ENCODE measurements at places on chromosomes 11 and 22. TPM values are rescaled to one million over a fixed set of nuclear protein-coding genes. Genes with fewer than 3 reads are reported as not detected.
A peak's percentile ranks its signal among the peaks of the same experiment; 100 is the strongest.

Gene AIFM3
- 1.6 TPM for total RNA-seq

Gene USP2
- 2.0 TPM for total RNA-seq

Gene OR8H2
- total RNA-seq: not detected

Gene GRAMD4
- total RNA-seq: 85.6 TPM

DNA sequence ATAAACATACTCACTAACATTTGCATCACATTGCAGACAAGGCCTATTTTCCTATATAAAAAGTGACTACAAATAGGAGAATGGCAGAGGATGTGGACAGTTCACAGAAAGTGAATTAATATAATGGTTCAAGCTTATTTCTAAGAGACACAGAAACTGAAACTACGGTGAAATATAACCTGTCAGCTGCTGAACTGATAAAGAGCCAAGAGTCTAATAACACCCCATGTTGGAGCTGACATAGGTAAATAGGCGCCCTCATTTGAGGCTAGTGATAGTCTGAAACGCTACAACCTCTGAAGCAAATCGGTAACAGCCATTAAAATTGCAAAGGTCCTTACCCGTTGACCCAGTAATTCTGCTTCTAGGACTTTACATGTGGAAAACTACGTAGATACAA lies 14.0 kb downstream of the AP1B1 start:
- H3K4me3 ChIP-seq: no peak overlapping the region
- no peaks in the 10 kb centered on the region for H3K36me3 ChIP-seq
- DNase-seq: no peak
- no peaks in the 10 kb centered on the region for H3K27me3 ChIP-seq

DNA sequence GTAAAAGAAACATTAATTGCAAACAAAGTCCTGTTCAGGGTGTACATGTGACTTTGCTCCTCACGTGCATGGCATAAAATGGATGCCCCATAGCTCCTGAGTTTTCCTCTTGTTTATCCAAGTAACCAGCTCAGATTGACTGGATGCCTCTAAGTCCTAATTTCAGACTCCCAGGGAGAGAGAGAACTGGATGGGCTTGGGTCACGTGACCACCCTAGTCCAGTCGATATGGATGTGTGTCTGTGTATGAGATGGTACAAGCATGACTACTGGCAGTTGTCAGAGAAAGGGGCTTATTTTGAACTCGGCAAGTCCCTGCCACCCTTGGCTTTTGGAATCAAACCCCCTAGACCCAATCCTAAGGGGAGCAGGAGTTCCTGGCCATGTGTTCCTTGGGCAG lies 35.4 kb upstream of the PLET1 start:
- H3K4me1 ChIP-seq: no peaks in the 10 kb centered on the region
- no peaks in the 10 kb centered on the region for H3K36me3 ChIP-seq
- H3K27ac ChIP-seq: no peak overlapping the region
- no peak for DNase-seq

- H3K36me3 ChIP-seq: no peaks in the 10 kb centered on the region
- H3K4me3 ChIP-seq: peak within 1 kb of the TSS; percentile 69
- no peaks in the 10 kb centered on the region for H3K4me1 ChIP-seq
- H3K27ac ChIP-seq: peak within 1 kb of the TSS; percentile 35
- no peak for DNase-seq
These were observed at the start of gene CHST1 for GRCh38 chr11:45665206-45665932. CHST1 (minus strand) TSS chr11:45665622; CDS start chr11:45650923, 14,699 bp downstream.

- no peaks in the 10 kb centered on the region for H3K27me3 ChIP-seq
- peak overlapping the region; percentile 94 for H3K27ac ChIP-seq
- H3K4me3 ChIP-seq: peak overlapping the region; percentile 90
- no peaks in the 10 kb centered on the region for H3K36me3 ChIP-seq
- peak; percentile 94 for DNase-seq
- peaks cover 41% of the 10 kb centered on the region for H3K4me1 ChIP-seq
These were observed 1.4 kb downstream of the PLXNB2 start for GRCh38 chr22:50305923-50306566.

- no peaks in the 10 kb centered on the region for H3K4me1 ChIP-seq
- no peak overlapping the region for H3K4me3 ChIP-seq
- no peaks in the 10 kb centered on the region for H3K36me3 ChIP-seq
- no peaks in the 10 kb centered on the region for H3K27me3 ChIP-seq
These were observed 37.2 kb downstream of the IGLL1 start for GRCh38 chr22:23542933-23543332.

DNA sequence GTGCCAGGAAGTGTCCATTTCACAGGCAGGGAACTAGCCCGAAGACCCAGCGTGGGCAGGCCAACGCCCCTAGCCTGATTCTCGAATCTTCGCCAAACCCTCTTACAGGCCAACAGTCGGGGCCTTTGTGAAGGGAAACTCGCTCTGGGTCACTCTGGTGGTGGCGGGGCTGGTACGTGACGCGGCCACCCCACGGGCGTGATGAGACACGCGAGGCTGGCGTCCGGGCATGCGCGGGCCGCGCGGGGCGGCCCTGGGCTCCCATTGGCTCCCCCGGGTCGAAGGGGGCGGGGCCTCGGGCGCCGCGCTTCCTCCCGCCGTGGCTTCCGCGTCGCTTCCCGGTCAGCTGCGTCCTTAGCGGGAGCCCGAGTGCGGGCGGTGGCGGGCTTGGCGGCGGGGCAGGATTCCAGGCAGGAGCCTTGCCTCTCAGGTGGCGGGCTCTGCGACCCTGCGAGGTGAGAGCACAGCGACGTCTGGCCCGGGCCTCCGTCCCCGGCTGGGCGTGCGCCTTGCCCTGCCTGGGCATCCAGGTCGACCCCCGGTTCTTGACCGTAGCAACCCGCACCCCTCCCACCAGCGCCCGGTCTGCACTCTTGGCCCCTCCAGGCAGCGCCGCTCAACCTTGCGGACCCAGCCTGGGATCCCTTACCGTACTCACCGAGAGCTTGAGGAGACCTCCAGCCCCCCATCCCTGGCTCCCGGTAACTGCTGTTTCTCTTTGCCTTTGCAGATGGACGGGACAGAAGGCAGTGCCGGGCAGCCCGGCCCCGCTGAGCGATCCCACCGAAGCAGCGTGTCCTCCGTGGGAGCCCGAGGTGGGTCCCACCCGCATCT lies at the start of gene FRMD8:
Gene FRMD8 (plus strand): TSS at position 331 of the 834 bp plus-strand sequence. CDS start 400 bp downstream, at position 731.
- no peaks in the 10 kb centered on the region for H3K27me3 ChIP-seq
- H3K27ac ChIP-seq: peak within 1 kb of the TSS; percentile 99
- no peaks in the 10 kb centered on the region for H3K36me3 ChIP-seq

- H3K27me3 ChIP-seq: no peaks in the 10 kb centered on the region
- no peaks in the 10 kb centered on the region for H3K4me1 ChIP-seq
- no peak overlapping the region for H3K27ac ChIP-seq
- no peaks in the 10 kb centered on the region for H3K36me3 ChIP-seq
- H3K4me3 ChIP-seq: no peak overlapping the region
- DNase-seq: no peak
These were observed 203.4 kb downstream of the FAM76B start for GRCh38 chr11:95586155-95586554.

DNA sequence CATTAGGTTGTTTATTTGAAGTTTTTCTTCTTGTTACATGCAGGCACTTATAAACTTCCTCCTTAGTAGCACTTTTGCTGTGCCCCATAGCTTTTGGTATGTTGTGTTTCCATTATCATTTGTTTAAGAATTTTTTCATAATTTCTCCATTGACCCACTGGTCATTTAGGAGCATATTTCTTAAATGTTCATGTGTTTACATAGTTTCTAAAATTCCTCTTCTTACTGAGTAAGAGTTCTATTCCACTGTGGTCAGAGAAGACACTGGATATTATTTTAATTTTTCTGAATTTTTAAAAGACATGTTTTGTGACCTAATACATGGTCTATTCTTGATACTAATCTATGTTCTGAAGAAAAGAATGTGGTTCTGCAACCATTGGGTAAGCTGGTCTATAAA lies 333.0 kb downstream of the DDX10 start:
- H3K4me3 ChIP-seq: no peak overlapping the region
- no peak for DNase-seq
- no peaks in the 10 kb centered on the region for H3K27me3 ChIP-seq

DNA sequence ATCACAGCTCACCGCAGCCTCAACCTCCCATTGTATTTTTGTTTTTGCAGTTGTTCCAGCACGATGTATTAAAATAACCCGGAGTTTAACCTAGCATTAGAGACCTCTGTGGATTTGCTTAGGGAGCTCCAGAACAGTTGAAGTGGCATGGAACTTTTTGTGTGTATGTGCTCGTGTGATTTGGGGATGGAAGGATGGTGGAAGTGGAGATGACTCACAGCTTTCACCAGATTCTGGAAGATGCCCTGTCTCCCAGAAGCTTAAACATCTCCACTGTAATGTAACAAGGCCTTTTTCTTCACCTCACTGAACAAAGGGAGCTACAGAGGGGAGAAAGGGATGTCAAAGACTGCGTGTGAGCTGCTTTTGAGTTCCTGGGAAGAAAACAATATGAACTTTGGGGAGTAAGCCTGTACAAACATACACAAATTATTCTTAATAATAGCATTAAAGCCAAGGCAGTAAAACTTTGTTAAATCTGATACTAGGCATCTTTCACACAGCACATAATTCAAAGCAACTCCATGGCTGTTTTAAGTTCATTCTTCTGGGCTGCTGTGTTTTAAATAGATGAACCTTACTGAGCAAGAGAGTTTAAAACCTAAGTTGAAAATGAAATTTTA lies 226.4 kb downstream of the ADAMTS15 start:
- no peaks in the 10 kb centered on the region for H3K4me1 ChIP-seq
- no peak overlapping the region for H3K4me3 ChIP-seq
- H3K27me3 ChIP-seq: no peaks in the 10 kb centered on the region
- no peaks in the 10 kb centered on the region for H3K36me3 ChIP-seq
- H3K27ac ChIP-seq: peak overlapping the region; percentile 71

GRCh38 chr22:27107386-27107785 lies 450.0 kb downstream of the MIAT start:
- no peaks in the 10 kb centered on the region for H3K4me1 ChIP-seq
- no peaks in the 10 kb centered on the region for H3K27me3 ChIP-seq
- no peaks in the 10 kb centered on the region for H3K36me3 ChIP-seq
- DNase-seq: no peak
- peak overlapping the region; percentile 27 for H3K27ac ChIP-seq
- no peak overlapping the region for H3K4me3 ChIP-seq

DNA sequence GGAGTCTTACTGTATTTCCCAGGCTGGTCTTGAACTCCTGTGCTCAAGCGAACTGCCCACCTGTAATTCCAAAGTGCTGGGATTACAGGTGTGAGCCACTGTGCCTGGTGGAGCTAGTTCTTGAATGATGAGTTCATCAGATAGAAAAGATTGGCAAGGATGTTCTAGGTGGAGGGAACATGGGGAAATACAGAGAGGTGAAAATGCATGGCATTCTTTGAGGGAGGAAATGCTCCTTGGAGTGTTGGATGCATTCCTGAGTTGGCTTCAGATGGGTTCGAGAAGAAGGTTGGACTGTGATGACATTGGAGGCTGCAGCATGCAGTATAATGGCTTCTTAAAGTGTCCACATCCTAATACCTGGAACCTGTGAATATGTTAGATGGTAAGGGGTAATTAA lies 4.4 kb downstream of the DDX10 start:
- no peak overlapping the region for H3K27ac ChIP-seq
- no peaks in the 10 kb centered on the region for H3K36me3 ChIP-seq
- H3K4me1 ChIP-seq: peaks cover 4% of the 10 kb centered on the region
- no peaks in the 10 kb centered on the region for H3K27me3 ChIP-seq
- no peak for DNase-seq
- H3K4me3 ChIP-seq: no peak overlapping the region

GRCh38 chr11:77100166-77101042 lies 2.2 kb upstream of the OMP start:
- H3K4me3 ChIP-seq: no peak overlapping the region
- DNase-seq: no peak
- H3K27ac ChIP-seq: no peak overlapping the region
- no peaks in the 10 kb centered on the region for H3K4me1 ChIP-seq

- no peak overlapping the region for H3K4me3 ChIP-seq
- no peaks in the 10 kb centered on the region for H3K4me1 ChIP-seq
- H3K27me3 ChIP-seq: no peaks in the 10 kb centered on the region
- H3K36me3 ChIP-seq: no peaks in the 10 kb centered on the region
- no peak overlapping the region for H3K27ac ChIP-seq
These were observed 312.9 kb downstream of the MN1 start for GRCh38 chr22:27488456-27489177.

GRCh38 chr22:48799227-48799970 lies 1028.3 kb downstream of the BRD1 start:
- DNase-seq: no peak
- no peak overlapping the region for H3K4me3 ChIP-seq
- H3K36me3 ChIP-seq: no peaks in the 10 kb centered on the region

- no peaks in the 10 kb centered on the region for H3K36me3 ChIP-seq
- no peaks in the 10 kb centered on the region for H3K4me1 ChIP-seq
- H3K4me3 ChIP-seq: no peak overlapping the region
- no peak overlapping the region for H3K27ac ChIP-seq
- no peak for DNase-seq
These were observed 1024.1 kb upstream of the CCDC90B start for GRCh38 chr11:84310268-84310667.

- H3K27me3 ChIP-seq: no peaks in the 10 kb centered on the region
- no peak overlapping the region for H3K4me3 ChIP-seq
- peaks cover 5% of the 10 kb centered on the region for H3K4me1 ChIP-seq
- DNase-seq: no peak
- no peak overlapping the region for H3K27ac ChIP-seq
- no peaks in the 10 kb centered on the region for H3K36me3 ChIP-seq
These were observed 172.8 kb downstream of the RRAS2 start for GRCh38 chr11:14186046-14186775.

DNA sequence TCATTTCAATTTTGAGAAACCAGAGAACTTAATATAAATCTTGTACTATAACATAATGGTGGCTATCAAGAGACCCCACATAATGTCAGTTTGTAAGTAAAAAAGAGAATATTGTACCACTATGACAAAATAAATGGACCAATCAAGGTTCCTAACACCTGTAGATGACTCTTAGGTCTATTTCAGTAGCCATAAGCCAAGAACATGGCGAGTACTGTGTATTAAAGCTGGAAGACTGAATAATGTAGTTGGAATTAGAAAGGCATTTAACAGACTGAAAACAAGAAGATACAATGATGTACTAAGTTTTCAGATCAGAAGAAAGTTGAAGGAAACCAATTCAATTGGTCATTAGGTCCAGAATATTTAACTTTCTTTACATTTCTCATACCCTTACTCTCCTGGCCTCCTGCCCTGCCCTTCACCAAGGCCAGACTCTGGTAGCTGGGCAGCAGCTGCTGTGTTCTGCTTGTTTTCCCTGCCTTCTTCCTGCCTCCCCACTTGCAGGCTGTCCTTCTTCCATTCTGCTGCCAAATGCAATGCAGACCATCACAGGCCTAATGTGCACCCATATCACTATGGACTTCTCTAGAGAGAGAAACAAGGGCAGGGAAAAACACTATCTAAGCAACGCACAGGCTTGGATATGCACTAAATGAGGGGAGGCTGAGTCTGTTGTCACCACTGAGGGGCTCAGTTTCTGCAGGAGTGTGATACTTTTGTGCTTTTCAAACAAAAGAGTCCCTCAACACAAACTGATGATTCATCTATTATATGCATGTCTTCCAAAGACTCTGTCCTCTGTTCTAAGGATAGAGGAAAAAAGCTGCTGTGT lies 60.1 kb downstream of the RAB30 start:
- DNase-seq: no peak
- no peaks in the 10 kb centered on the region for H3K36me3 ChIP-seq
- peaks cover 3% of the 10 kb centered on the region for H3K4me1 ChIP-seq
- H3K4me3 ChIP-seq: no peak overlapping the region

- no peak for DNase-seq
- no peaks in the 10 kb centered on the region for H3K27me3 ChIP-seq
- no peaks in the 10 kb centered on the region for H3K4me1 ChIP-seq
- no peak overlapping the region for H3K27ac ChIP-seq
These were observed 1121.8 kb downstream of the TBC1D22A start for GRCh38 chr22:47884200-47884599.
